SK-N-SH treated with all-trans-retinoic acid at 6 μM for 48 hours (cell line): ENCODE measurements at places on chromosomes 1 and 21.
A peak's percentile ranks its signal among the peaks of the same experiment; 100 is the strongest.

- no peak for ATAC-seq
Observed at GRCh38 chr1:64848136-64848535, 103.3 kb downstream of the RAVER2 start.

- no peak for ATAC-seq
Observed at GRCh38 chr1:76492752-76493430, 374.4 kb upstream of the ST6GALNAC5 start.

GRCh38 chr1:46364612-46365011 is 24.0 kb downstream of the NSUN4 start:
- peak; percentile 77 for ATAC-seq

GRCh38 chr1:221190249-221190648 is 311.0 kb downstream of the HLX start:
- ATAC-seq = no peak

DNA sequence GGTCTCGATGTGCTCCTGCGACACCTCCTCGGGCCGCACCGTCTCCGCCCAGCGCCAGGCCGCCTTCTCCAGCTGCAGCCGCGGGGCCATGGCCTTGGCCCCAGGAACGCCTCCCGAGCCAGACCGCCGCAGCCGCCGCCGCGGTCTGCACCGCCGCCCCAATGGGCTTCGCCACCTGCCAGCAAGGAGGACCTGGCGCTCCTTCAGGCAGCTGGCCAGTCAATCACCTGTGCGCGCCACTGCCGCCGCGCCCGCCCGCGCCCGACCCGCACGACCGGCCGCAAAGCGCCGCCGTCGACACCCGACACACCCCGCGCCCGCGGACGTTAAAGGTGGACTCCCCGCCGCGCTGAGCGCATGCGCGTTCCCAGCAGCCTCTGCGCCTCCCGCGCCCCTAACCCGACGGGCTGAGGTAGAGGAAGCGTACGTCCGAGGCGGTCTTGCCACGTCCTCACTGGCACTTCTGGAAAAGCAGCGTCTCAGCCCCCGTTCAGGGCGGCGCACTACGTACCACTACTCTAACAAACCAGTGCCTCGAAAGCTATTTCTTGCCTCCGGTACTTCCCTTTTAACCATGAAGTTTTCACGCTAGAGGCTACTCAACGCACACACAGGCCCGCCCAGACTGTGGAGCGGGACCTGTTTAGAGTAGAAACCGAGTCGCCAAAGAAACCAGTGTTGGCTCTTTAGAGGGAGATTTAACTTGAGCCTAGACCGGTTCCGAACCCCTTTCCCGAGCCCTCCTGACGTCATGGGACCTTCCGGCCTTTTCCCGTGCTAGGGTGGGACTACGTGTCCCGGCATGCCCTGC is at the start of gene USP48:
Gene USP48 (minus strand): TSS at position 282 of the 811 bp plus-strand sequence. CDS start 192 bp downstream, at position 90.
- peak; percentile 92 for ATAC-seq

DNA sequence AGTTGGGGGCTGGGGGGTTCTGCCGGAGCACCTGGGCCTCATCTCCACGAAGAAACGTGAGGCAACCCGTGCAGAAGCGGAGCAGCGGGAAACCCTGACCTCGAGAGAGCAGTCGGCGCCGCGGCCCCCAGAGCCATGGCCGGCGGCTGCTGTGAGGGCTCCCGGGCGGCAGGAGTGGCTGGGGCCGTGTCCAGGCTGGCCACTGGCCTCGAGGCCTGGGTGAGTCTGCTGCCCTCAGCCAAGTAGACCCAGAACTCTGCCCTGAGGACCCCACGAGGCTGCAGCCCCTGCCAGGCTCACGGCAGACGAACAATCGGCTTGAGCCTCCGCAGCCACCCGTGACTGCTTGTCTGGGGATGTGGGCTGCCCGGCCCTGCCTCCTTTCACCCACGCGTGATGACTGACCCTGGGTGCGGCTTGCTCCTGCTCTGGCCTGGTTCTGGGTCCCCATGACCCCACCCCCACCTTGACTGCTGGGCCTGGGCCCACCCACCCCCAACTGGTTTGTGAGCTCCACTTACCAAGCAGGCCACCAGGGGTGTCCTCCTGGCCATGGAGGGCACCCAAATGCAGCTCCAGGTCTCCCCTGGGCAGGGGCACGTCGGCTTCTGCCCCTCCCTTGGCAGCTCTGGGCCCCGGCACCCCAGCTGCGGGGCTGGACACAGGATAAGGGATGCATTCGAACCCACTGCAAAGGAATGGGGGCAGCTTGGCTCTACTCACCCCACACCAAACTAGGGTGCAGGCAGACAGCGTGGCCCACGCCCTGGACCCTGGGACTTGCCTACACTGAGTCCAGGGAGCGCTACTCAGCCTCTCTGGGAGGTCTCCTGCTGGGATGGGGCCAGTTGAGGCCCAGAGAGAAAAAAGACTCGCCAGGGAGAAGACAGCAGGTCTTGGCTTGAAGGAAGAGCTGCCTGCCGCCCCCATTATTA is 34.2 kb downstream of the MORN1 start:
- no peak for ATAC-seq

DNA sequence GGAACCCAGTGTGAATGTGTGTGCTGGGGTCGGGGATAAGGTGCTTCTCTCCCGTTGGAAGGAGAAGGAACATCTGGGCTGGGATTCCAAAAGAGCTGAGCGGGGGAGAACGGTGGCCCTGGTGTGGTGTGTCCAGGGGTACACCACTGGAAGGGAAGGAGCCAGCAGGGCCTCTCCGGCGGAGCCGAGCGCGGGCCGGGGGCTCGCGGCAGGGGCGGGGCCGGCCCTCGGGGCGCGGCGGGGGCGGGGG is 231 bp upstream of the RPS6KA1 start:
- ATAC-seq = peak; percentile 6; the same call in 2 of the 3 replicates

DNA sequence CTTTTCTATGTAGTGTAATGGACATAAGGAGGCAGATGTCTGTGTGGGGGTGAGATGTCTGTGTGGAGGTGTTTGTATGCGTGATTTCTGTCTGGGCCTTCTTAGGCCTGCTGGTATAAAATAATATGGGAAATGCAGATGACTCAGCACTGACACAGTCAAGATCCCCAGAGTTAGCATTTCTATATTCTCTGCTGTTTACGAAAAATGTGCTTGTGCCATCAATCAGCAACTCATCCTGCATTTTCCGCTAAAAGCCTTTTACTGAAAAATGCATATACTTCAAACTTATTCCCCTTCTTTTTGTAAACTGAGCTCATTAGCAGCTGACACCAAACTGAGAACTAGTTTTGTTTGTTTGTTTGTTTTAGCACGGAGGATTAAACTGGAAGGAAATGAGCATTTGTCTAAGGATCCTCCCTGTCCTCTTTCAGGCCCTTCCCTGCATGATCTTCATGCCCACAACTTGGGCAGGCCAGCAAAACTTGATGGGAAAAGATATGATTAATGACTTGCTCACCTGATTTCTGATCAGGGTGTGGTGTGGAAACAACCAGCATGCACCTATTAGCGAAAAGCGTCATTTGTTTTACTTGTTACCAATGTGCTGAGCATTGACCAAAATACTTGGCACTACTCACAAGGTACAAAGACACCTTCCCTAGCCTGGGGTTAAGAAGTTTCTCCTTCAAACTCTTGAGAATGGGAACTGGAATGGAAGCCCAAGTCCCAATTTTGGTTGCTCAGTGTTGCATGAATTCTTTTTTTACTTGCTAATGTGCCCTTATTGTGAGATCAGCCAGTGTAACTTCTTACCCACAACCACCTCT is 77.4 kb downstream of the NDUFS5 start:
- ATAC-seq = peak; percentile 41

GRCh38 chr1:168767894-168768584 is 39.0 kb upstream of the DPT start:
- peak; percentile 90 for ATAC-seq
